Vagina (tissue), 2 donors: ENCODE measurements at places on chromosomes 4 and X.

GRCh38 chr4:4269856-4270255, 20.1 kb downstream of the LYAR start:
- no peak for DNase-seq

- no peak for DNase-seq
Measured at GRCh38 chrX:13816643-13817627, at the start of gene GPM6B. TSS of gene GPM6B (minus strand) at chrX:13817093. CDS start at chrX:13816904, 189 bp downstream.

DNA sequence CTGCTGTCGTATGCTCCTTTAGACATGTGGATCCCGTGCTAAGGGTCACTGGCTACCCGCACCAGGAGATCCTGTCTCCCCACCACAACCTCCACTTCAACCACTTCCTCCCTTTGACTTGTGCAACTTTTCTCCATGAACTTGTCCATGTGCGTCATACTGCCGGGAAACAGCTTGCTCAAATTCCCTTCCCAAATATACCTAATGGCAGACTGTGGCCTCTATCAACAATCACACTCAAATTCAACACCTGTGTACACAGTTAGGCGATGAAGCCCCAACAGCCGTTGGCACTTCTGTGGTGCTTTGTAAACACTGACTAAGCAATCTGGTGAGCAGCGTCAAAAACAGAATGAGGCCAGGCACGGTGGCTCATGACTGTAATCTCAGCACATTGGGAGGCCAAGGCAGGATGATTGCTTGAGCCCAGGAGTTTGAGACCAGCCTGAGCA, 49.5 kb downstream of the CD99L2 start:
- DNase-seq = no peak

DNA sequence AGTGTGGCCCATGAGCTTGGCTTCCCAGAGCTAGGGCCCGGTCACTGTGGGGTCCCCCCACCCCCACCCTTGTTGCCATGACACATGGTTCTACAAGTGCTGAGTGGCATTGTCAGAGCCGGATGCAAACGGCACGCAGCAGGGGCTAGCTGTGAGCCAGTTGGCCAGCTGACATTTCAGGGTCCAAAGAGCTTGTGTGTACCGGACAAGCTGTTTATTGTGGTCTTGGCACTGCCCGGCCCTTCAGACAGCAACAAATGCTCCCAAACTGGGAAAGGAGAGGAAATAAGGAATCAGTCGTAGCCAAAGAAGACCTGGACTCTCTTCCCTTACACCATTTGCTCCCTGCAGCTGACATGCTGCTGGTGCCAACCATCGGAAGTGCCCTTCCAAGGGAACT, 36.8 kb downstream of the TSC22D3 start:
- no peak for DNase-seq
